ENCODE measurements at places on chromosomes 1 and 21.

DNA sequence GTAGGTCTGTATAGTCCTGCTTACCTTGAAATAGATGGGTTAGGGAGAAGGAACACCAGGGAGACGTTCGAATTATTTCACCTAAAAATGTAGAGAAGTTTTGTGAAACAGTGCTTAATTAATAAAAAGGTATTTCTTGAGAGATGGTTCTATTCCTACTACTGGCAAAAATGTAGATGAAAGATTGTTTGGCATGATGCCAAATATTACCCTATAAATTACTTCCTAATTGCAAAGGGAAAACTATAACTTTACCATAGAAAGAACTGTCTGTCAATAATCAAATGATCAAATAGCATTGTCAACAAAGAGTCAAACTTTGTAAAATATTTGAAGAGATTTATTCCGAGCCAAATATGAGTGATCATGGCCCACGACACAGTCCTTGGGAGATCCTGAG lies 4.2 kb upstream of the ACADM start:
- DNase-seq = no peak

GRCh38 chr1:41245659-41246058 lies 3.6 kb upstream of the SCMH1 start:
- DNase-seq = no peak

GRCh38 chr1:178563099-178563820 lies 50.4 kb downstream of the TEX35 start:
- no peak for DNase-seq

- no peak for DNase-seq
Observed at GRCh38 chr21:36551731-36552433, 72.0 kb upstream of the CLDN14 start.

GRCh38 chr1:80673935-80674597 lies 1126.7 kb upstream of the ADGRL2 start:
- no peak for DNase-seq

- no peak for DNase-seq
Observed at GRCh38 chr1:107867422-107867821, 97.6 kb downstream of the VAV3 start.

- DNase-seq = no peak
Observed at GRCh38 chr21:41112740-41113692, 54.9 kb upstream of the BACE2 start.

- no peak for DNase-seq
Observed at GRCh38 chr1:115840605-115841460, at the start of gene NHLH2. TSS of gene NHLH2 (minus strand) at chr1:115841126. CDS start at chr1:115838372, 2,754 bp downstream.

DNA sequence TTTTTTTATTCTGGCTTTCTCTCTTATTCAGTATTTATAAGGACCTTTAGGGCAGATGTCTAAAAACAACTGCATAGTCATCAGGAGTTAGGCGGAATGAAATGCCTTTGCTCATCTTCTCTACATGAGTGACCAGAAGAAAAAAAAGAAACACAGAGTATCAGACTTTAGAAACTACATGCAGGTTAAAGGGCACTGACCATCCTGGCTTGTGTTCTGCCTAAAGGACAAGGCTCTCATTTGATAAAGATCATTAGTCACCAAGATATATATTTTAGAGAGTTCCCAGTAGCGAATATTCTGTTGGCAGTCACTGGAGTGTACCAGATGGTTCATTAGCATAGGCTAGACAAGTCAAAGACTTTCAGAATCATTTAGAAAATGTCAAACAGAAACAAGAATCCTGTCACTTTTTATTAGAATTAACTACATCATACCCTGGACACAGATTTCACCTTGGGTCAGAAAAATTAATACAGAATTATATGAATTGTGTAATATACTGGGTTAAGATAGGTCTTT lies 145.6 kb downstream of the NR5A2 start:
- no peak for DNase-seq

DNA sequence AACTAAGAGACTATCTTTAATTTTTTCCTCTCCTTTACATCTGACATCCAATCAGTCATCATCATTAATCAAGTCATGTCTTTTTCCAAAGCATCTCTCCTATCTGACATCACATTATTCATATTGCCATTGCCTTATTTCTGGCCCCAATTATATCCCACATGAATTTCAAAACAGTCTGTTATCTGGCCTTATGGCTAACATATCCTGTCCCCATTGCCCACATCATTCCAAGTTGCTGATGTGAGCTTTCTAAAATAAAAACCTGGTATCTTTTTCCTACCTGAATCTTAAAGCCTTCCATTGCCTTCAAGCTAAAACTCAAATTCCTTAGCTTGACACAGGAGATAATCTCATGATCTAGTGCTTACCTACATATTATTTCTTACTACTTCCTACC lies 283.9 kb downstream of the LRRC40 start:
- DNase-seq = no peak

DNA sequence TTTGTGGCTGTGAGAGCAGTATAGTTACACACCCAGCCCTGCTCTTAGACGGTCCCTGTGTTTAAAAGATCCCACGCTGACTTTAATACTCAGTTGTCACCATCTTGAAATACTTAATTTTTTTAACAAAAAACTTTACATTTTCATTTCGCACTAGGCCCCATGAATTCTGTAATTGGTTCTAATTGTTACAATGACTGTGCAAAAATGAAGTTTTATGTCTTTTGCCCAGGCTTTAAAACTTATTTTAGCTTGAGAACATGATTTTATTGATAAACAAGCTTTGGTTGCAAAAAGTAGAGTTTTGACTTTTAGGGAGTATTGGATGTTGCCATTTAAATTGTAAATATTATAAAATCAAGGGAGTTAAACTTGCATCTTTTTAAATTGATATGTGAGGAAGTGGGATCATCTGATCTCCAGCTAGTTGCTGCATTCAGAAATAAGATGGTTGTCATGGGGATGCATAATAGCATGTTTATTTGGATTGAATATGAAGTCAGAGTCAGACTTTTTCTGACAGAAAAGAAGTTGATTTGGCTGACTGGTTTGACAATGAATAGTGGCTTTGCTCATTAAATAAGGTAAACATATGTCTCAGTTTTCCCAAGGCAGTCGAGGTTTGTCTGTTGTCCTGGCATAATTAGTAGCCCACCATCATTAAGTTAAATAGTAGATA lies 23.0 kb upstream of the CRP start:
- no peak for DNase-seq

DNA sequence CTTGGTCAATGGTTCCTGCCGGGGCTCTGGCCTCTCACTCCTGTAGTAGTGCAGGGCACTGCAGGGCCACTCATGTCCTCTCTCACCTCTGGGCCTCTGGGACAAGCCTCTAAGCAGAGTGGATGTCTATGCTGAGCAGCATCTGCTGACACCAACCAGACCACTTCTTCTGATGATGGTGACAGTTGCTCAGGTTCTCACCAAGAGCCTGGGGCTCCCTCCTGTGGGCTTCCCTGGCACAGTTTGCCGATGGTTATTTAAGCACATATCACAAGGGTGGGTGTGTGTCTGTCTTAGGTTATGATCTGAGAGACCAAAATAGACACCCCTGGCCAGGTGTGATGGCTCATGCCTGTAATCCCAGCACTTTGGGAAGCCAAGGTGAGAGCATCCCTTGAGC lies 17.4 kb upstream of the GPR137B start:
- no peak for DNase-seq

DNA sequence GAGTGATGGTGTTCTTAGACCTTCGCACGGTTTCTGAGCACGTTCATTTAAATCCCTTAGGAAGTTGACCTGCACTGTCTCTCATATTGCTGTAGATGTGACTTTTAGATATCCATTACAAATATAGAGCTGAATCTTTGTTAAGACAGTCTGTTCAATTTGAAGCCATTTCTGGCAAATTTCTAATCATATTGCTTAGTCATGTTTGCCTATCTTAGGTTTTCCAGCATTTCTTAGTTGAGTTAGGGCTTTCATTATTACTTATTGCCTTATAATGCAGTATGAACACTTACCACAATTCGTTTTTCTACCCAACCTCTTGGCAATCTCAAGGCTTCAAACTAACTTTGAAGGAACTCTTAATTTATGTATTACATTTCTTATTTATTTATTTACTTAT lies 78.5 kb upstream of the PGD start:
- no peak for DNase-seq

DNA sequence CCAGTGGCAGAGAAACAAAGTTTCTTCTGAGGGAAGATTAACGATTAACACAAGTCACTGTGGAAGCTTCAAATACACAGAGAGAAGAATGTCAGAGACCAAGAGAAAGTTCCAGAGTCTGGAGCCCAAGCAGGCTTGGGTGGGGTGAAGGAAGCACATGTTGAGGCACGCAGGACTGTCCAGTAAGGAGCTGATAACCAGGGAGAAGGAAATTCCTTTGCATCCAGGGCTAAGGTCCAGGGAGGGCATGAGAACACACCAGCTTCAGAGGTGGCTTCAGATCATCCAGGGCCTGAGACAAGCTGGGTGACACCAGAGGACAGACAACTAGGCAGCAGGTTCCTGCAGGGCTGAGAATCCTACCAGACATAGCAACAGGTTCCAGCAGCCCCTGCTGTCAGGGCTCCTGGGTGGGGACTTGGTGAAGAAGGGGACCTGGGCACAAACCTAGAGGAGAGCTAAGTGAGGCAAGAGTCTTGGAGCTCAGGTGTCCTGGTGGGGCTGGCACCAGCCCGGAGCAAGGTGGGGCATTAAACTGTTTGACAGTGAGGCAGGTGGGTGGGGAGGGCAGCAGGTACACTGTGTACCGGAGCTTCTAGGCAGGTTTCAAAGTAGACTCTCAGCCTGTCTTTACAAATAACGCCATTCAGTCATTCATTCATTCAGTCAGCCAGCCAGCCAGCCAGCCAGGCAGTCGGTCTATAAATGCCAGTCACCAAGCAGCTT lies 2.6 kb upstream of the SPRR1A start:
- no peak for DNase-seq

DNA sequence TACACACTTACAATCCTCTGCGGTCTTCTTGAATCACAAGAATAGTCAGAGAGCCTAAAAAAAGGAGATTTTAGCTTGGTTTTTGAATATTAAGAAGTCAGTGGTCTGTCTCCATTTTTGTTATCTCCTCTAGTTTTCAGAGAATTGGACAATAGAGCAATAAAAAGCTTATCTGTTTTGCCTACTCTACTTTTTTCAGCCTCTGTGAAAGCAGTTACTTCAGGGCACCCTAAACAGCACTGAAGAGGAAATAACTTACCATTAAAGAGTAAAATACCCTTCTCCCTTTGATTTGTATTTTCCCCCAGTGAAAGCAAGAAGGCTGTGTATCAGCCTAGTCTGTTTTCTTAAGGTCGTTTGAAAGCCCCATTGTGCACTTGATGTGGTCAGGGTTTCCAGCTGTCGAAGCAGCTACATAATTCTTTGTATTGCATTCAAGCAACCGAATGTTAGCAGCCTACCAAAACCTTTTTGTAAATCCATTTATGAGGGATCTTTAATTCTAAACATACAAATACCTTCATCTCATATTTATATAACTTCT lies 1.0 kb downstream of the NTMT2 start:
- no peak for DNase-seq

DNA sequence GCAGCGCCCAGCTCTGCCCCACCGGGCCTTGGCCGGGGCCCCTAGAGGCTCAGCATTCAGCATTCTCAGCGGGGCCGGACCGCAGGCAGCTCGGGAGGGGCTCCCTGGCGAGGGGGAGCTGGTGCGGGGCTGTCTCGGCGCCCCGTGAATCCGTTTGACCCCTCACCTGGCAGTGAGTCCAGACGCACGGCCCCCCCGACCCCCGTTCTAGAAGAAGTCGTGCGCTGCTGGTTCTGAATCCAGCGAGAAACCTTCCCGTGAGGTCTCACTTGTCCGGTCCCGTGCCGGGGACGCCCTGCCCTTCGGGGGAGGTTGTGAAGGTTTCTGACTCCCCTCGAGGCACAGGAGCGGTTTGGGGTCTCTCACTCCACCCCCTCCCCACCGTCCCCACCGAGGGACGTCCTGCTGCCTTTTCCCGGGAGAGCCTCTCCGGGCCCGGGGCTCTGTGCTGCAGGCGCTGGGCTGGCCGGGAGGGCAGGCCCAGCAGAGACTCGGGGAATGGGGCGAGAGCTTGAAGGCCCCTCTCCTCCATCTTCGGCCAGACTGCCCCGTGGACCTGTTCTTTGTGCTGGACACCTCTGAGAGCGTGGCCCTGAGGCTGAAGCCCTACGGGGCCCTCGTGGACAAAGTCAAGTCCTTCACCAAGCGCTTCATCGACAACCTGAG lies 655 bp downstream of the COL6A1 start:
- no peak for DNase-seq

DNA sequence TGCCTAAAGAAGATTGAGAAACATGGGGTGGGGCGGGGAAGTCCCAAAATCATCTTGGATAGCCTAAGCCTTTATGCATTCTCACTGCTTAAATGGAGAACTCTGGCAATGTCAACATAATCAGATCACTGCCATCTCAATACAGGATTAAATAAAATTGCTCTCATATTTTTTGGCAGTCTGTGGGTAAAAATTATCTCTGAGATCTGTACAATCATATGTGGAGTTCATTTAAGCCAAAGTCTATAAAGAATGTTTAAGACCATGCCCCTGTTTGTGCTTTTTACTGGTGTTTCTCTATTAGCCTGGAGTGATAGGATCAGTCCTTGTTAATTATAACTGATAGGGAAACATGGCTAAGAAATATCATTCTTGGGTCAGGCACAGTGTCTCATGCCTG lies 136.3 kb downstream of the GPR52 start:
- no peak for DNase-seq

DNA sequence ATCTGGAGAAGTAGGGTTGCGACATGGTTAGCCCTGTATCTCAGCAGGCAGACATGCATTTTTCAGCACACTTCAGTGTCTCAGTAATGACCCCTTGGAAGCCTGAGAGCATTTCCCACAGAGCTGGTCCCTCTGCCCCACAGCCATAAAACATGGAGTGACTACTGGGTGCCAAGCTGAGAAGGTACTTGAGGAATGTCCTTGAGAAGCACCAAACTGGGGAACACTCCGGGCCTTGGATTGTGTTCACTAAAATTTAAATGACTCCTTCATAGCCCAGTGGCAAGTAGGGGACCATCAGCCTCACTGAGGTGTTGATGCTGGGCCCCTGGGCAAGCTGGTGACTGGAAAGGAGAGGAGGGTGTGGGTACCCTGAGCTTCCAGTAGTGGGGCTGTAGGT lies 54.7 kb downstream of the KCNJ6 start:
- no peak for DNase-seq

GRCh38 chr21:28447462-28447861 lies 545.2 kb downstream of the LTN1 start:
- no peak for DNase-seq

- DNase-seq = no peak
Observed at GRCh38 chr1:91901231-91901630, 15.3 kb upstream of the TGFBR3 start.

GRCh38 chr1:235999259-235999925 lies 65.5 kb downstream of the NID1 start:
- peak; percentile 72 for DNase-seq

DNA sequence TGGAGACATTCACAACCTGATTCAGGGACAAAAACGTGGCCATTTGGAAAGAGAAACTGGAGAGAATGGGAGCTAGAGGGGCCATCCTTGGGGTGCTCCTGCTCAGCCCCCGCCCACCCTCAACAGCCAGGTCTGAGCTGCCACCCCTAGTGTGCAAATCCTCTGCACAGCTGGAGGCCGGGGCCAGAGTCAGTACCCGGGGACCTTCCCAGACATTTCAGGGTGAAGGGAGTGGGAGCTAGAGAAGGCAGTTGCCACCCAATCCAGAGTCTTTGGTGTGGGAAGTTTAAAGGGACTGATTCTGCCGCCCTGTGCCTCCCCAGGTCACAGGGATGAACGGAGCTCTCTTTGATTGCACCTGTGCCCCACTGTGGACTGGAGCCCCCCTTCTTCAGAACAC lies 397.4 kb downstream of the MATN1 start:
- no peak for DNase-seq

GRCh38 chr1:212600980-212601379 lies 7.6 kb upstream of the ATF3 start:
- no peak for DNase-seq
